ENCODE measurements at places on chromosomes 11 and 22. TPM values are rescaled to one million over a fixed set of nuclear protein-coding genes. Genes with fewer than 3 reads are reported as not detected.

The AIFM3 gene
- total RNA-seq: 0.64 TPM

GRCh38 chr11:85647078-85647477 lies 689 bp upstream of the TMEM126A start:
- no peak for DNase-seq

The MOV10L1 gene
- 0.34 TPM for total RNA-seq

The MYEOV gene
- not detected for total RNA-seq

DNA sequence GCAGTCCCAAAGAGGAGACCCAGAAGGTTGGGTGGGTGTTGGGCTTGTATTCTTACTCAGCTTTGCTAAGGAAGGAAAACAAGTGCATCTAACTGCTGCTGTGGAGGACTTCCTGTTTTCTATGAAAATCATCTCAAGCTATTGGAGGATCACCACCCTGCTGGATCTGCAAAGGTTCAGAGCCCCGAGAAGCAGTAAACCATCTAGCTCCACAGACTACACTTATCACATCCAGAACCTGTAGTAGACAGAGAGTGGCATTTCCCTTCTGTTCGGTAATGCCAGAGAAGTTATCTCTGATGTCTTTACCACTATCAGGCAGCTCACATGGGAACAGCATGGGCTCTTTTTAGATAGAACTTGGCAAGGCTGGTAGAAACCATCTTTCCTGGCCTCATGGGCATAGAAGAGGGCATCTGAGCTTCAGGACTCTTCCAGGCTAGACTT lies 21.7 kb downstream of the KCNJ1 start:
- DNase-seq: no peak

The ANO1 gene
- not detected for total RNA-seq

DNA sequence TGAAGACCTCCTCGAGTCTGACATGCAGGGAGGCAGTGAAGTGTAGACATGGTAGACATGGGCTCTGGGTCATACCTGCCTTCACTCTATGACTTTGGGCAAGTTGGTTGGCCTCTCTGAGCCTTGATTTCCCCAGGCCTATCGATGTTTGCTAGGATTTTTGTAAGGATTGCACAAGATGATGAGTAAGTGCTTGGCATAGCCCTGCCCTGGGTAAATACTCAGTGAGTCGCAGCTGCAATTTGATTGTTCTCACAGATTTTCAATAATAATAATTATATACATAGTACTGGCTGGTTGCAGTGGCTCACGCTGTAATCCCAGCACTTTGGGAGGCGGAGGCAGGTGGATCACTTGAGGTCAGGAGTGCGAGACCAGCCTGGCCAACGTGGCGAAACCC lies 18.1 kb downstream of the MCM5 start:
- no peak for DNase-seq

DNA sequence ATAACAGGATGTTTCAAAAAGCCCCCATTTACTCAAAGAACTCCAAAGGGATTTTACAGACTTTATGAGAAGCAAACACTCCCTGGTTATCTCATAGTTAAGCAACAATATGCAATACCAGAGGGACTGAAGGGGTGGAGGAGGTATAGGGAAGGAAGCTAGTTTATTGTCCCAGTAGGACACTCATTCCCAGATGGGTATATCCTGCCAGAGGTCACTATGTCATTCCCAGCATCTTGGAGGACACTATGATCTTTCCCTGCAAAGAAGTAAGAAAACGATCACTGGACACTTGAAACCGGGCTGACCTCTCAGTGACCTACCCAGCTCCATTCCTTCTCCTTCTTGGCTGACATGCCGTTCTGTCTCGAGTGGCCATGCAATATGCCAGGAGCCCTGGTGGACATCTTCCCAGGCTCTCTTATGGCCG lies 114.5 kb downstream of the NAT10 start:
- DNase-seq: no peak

The INS gene
- not detected for total RNA-seq

The PATL1 gene
- 17.3 TPM for total RNA-seq

The ANGPTL5 gene
- total RNA-seq: not detected

DNA sequence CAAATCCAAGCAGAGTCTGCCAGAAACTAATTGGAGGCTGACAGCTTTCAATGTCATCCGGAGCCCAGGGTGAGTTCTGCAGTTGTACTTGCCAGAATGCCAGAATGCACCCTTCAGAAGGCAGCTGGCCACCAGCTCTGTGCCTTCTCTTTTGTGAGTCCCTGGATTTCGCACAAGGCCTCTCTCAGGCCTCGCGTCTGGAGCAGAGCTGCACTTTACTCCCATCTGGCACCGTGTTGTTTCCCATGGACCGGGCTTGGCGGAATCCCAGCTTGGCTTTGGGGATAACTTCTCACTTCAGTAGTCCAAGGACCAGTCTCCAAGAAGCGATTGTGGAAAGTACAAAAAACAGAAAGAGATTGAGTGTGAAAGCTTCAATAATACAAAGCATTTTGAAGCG lies 451.3 kb upstream of the KIRREL3 start:
- peak; percentile 24 for DNase-seq

- DNase-seq: no peak
These were observed 18.5 kb downstream of the GAB2 start for GRCh38 chr11:78399136-78399535.

The KRTAP5-10 gene
- not detected for total RNA-seq

The HMGXB4 gene
- 14.4 TPM for total RNA-seq
